ENCODE measurements at places on chromosomes 2 and 18.

- peak; percentile 68 for DNase-seq
Observed at GRCh38 chr2:53913721-53914120, 54.0 kb upstream of the GPR75 start.

DNA sequence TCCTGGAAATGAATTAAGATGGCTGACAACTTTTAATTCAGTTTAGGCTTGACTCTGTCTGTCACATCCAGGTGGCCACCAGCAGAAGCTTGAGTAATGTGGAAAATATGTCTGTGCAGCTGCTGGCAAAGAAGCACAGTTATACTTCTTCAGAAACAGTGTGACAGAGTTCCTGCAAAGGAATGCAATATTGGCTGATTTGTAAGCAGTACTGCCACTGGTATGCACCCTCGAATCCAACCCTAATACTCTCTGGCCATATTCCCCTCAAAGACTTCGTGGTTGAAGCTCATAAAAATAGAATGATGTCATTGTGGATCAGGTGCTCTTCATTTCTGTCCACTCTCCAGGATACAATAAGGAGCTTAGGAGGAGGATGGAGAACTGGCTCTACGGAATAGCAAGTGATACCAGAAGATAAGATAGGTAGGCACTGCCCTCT lies 86.2 kb downstream of the METTL8 start:
- peak; percentile 59 for DNase-seq

DNA sequence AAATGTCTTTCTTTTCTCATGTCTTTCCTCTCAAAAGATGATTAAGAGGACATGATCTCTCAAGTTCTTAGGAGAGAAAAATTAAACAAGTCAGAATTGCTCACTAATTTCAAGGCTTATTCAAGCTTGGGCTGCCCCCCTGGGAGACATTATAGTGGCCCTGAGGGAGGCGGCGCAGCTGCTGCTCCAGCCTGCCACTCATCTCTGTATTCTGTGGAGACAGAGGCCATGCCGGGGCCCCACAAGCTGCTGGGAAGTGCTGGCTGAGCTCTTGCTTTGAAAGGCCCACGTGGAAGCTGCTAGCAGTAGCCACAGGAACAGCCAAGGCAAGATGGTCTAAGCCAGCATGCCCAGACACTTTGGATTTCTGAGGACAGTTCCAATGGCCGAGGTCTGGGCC lies 267.4 kb downstream of the LNPK start:
- no peak for DNase-seq

DNA sequence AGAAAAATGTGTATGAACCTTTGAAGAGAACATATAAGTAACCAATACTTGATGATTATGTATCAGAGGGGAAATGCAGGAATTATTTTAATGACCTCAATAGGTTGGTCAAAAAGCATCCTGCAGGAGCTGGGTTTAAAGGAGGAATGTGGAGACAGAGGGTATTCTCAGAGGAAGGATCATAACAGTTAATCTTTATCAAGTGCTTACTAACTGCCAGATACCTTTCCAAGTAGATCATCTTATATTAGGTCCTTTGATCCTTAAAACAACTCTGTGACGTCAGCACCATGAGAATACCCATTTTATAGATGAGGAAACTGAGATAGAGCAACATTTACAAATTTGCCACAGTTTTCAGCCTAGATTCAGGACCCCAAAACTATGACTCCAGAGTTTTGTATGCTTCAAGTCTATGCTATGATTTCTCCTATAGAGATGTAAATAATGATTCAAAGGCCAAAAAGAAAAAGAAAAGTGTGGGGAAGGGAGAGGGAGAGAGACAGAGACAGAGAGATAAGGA lies 3.0 kb downstream of the RFTN2 start:
- no peak for DNase-seq

DNA sequence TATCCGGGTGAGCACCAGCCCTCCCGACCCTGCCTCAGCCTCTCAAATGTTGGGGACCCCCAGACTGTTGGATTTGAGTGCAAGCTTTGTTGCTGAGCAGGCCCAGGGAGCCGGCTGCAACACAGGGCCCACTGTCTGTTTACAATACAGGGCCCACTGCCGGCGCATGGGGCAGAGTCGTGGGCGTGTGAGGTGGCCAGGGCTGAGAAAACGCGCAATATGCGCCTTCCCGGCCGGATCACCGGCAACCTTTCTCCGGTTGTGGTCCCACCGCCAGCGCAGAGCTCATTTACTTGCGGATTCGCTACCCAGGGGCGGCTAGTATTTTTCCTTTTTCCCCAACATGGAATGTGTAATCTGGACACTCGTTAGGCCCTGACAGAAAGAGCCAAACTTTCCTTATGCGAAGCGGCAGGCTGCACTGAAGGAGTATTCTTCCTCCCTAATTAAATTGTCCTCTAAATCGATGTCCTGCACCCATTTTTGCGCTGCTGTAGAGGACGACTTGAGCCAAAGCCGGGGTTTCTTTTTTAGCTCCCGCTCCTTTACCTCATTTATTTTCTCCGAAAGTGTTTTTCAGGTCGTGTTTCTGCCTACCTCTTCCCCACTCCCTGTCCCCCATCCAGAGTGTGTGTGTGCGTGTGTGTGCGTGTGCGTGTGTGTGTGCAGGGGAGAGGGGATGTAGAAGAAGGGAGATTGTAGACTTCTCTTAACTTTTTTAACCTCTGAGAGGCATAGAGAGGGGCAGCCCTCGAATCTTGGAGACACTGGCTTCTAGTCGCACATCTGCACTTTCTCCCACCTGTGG lies 2.7 kb downstream of the OTX1 start:
- DNase-seq, result no peak

GRCh38 chr2:234587341-234588053 lies 90.6 kb upstream of the ARL4C start:
- no peak for DNase-seq

GRCh38 chr2:33436083-33436482 lies 40.4 kb upstream of the RASGRP3 start:
- no peak for DNase-seq

DNA sequence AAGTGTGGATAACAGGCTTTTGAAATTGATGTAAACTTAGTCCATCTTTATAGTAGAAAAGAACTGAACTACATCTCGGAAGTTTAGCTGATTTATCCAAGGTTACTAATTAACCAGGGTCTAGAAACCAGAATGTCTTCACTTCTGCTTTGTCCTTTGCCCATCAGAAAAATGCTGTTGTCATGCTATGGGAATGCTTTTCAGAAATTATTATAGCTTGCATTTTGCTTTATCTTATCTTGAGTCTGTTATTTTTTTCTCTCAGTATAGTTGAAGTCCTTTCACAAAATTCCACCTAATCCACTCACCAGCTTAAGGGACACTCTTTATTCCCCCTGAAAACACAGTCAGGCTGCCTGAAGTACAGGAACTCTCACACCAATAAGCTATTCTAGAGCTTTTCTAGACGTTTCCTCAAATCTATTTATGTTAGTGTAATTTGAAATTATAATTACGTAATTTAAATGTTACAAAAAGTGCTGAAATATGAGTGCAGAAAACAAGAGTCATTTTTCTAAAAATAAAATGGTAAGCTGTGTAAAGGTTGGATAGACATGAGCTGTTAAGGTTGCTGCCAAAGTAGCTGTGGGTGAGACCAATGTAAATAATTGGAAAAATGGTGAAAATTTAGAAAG lies 456.3 kb downstream of the TGIF1 start:
- no peak for DNase-seq

- DNase-seq, result no peak
Observed at GRCh38 chr2:96773922-96774321, 13.2 kb downstream of the CNNM4 start.

GRCh38 chr2:44348400-44348799 lies 12.9 kb downstream of the PREPL start:
- peak; percentile 79 for DNase-seq

- peak; percentile 59 for DNase-seq
Observed at GRCh38 chr18:57943723-57944122, 100.3 kb upstream of the NEDD4L start.

- DNase-seq, result peak; percentile 18
Observed at GRCh38 chr18:48238206-48238605, 171.0 kb downstream of the ZBTB7C start.

GRCh38 chr2:98454500-98455235 lies 10.0 kb downstream of the INPP4A start:
- peak; percentile 66 for DNase-seq

DNA sequence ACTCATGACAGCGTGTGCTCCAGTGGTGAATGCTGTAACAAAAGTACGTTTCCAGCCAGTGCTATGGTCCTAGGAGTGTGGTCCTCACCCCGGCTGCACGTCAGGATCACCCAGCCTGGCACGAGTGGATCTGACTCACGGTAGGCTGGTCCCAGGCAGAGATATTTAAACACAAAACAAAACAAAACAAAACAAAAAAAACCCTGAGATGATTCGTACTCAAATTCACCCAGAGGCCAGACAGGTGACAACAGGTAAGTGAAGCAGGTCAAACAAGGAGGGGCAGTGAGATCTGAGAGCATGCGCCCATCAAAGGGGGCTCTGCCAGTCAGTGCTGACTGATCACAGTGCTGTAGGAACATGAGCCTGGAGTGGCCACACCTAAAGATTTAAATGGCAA lies 43.2 kb downstream of the C2orf76 start:
- DNase-seq, result no peak

GRCh38 chr2:195319112-195319460 lies 337.9 kb upstream of the SLC39A10 start:
- peak; percentile 70 for DNase-seq

DNA sequence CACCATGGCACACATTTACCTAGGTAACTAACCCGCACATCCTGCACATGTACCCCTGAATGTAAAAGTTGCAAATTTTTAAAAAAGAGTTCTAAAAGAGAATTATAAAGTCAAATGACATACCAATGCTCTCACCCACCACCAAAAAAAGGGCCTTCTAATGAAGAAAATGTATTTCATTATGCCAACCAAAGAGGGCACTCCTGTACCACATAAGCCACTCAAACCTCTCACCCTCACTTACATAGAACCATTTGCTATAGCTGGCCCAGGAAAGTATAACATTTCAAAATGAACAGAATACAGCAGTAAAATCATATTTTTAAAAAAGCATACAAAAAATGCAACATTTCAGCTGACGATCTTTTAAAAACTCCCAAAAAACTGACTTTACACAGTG lies 241.5 kb upstream of the PKDCC start:
- no peak for DNase-seq

- DNase-seq, result no peak
Observed at GRCh38 chr2:41894563-41895333, 153.1 kb upstream of the PKDCC start.

DNA sequence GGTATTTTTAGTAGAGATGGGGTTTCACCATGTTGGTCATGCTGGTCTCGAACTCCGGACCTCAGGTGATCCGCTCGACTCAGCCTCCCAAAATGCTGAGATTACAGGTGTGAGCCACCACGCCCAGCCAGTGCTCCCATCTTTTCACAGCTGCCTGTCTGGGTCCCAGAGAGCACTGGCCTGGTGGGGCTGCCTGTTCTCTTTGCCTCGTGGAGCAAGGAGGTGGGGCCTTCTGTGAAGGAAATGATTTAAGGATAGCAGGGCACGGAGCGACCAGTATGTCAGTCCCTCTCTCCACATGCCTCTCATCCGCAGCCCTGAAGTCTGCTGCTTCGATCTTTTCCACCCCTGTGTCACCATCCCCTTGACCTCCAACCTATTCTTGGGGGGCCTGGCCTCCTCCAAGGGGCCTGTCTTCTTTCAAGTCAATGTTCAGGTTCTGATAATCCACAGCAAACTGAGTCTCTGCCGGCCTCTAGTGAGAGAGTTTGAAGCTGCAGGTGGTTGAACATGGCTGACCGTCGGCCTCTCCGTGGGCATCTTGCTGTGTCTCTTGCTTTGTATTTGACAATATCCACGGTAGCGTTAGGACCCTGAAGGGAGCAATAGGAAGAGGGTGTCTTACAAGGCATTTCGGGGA lies 28.2 kb upstream of the GIGYF2 start:
- peak; percentile 27 for DNase-seq

- peak; percentile 9 for DNase-seq
Observed at GRCh38 chr18:25875551-25876240, 214.7 kb downstream of the SS18 start.

DNA sequence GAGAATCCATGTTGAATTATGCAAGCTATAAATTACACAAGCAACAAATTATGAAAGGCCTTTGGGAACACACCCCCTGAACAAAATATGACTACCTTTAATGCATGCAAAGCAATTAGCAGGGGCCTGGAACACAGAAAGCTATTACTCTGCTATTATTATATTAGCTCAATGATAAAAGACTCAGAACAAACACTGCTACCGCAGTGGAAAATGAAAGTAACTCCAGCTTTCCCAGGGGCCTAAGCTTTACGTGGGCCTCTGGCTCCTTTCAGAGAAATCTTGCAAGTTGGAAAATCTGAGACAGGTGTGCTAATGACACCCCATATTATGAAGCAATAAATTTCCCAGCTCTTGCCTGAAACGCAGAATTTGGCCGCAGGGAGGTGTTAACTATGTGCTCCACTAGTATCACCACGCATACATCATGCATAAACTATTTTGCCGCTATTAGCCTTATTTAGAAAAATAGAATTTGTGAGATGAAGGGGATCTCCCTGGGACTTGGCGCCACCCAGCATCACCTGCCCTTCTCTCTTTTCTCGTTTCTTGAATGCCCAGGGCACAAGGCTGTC lies 321.6 kb upstream of the LYPD1 start:
- no peak for DNase-seq

DNA sequence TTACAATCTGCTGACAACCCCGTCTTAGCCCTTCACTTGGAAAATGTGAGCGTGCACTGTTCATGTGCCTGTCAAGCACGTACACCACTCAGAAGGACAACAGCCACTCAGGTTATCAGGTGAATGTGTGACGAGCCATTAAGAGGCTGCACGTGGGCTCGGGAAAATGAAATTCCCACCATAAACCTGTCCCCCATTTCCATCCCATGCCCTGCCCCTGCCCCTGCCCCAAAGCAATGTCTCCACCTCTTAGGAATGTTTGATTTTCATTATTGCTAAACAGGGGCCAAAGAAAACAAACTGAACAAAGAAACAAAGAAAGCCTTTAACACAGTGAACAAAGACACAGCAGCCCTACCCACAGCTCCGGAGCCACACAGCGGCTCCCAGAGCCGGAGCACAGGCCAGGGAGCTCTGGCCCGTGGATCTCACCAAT lies 90.5 kb downstream of the TMEM18 start:
- no peak for DNase-seq

DNA sequence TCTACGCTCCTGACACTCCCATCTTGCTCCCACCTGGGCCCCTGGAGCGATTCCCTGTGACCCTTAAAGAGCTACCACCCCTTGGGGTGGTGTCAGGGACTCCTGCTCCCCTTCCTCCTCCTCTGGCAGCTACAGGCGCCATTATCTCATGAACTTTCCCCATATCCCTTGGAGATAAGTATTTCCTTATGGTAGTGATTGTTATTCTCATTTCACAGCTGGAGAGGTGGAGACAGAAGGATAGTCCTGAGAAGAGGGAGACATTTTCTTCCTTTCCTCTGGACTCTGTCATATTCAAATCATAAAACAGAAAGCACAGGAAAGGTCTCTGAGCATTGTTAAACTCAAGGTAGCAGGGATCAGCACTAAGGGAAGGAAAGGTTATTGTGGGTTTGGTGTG lies 34.6 kb downstream of the RDH14 start:
- DNase-seq, result no peak

Measured in fibroblast of mammary gland (primary cell).